ENCODE measurements at places on chromosomes 2 and 18.

DNA sequence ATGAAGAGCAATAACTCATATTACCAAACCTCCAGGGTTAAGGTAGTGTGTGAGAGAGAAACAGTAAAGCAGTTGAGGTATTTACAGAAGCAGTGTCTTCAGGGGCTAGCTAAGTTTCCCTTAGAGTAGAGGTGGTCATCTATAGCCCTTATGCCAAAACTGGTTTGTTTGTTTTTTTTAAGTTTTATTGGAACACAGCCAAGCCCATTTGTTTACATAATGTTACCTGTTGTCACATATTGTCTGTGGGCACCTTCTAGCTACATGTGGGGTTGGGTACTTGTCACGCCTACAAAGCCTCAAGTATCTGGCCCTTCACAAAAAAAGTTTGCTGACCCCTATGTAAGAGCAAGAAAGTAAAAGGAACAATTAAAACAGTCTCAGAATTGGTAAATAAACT lies 39.4 kb downstream of the ACTR2 start:
- DNase-seq: no peak

DNA sequence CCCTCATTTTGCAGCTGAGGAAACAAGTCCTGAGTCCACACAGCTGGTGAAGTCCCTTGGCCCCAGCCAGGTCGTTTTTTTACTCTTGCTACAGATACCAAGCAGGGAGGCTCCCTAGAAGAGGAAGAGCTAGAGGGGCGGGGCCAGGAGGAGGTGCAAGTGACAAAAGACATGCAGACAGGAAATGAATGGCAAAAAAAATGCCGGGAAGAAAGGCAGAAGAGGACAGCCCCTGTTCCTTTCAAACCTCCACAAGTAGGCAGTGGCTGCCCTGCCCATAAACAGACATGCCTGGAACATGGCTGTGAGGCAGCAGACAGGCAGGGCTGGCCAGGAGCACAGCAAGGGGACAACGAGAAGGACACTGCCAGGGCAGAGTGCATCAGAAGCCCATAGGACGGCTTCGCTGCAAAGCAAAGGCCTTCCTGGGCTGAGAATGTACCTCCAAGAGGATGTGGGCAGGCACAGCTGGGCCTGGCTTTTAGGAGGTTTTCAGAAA lies 108.7 kb downstream of the ZBTB7C start:
- no peak for DNase-seq

DNA sequence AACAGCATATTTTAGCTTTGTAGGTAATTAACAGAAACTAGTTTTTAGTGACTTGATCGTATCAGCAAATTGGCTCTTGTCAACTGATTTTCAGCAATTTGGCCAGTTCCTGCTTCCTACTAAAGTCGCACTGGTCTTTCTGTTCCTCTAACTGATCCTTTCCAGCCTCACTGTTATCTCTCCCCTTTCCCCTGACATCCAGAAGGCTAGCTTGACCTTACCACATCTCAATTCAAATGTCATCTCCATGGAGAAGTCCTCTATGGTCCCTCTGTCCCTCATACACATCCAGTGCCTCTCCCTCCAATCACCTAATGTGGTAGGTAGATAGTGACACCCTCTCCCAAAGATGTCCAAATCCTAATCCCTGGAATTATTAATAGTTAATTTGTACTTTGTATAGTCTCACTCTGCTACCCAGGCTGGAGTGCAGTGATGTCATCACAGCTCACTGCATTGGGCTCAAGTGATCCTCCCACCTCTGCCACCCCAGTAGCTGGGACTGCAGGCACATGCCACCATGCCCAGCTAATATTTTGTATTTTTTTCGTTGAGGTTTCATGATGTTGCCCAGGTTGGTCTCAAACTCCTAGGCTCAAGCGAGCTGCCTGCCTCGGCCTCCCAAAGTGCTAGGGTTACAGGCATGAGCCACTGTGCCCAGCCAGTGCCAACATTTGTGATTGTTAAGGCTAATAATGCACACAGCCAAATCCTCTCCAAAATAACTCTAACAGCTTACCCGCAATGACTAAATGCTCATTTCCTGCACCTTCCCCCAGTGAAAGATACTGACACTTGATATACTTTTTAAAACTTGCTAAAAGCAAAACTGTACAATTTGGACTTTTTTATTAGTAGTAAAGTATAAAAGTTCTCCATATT lies 16.9 kb downstream of the PSTPIP2 start:
- no peak for DNase-seq

DNA sequence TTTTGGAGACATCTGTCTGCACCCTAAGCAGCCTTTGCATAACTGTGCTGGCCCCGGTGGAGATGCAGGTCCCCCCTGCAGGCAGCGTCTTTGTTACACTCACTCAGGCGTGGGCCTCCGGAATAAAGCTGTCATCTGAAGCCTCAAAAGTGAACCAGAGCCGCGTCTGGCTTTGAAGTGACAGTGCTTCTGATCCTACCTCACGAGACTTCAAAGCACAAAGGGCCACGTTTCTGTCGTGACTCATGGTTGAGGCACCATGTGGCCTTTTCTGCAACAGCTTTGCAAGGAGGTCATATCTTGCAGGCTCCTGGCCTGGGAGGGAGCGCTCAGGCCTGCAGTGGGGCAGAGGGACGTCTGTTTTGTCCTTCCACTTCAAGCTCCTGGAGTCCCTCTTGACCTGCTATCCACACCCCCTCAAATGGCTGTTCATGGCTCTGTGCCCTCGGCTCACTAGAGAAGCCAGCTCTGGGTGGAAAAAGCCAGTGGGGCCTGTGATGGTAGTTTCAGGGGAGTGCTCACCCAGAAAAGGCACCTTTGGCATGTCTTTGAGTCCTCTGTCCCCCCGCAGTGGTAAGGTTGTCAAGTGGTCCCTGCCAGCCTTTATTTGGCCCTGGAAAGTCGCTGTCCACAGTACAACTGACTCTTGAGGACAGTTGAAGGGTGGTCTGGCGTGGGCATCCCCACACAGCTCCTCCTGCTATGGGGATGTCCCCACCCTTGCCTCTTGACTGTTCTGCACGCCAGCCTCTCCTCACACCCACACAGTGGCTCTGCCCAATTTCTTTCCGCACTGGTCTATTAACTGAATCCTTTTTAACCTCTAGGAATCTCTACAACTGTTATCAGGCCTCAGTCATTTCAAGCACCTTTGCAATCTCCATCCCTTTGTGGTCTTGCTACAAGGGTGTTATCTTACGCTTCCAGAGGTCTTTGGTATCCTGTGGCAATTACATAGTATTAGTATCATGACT lies 19.3 kb downstream of the GPR55 start:
- no peak for DNase-seq

DNA sequence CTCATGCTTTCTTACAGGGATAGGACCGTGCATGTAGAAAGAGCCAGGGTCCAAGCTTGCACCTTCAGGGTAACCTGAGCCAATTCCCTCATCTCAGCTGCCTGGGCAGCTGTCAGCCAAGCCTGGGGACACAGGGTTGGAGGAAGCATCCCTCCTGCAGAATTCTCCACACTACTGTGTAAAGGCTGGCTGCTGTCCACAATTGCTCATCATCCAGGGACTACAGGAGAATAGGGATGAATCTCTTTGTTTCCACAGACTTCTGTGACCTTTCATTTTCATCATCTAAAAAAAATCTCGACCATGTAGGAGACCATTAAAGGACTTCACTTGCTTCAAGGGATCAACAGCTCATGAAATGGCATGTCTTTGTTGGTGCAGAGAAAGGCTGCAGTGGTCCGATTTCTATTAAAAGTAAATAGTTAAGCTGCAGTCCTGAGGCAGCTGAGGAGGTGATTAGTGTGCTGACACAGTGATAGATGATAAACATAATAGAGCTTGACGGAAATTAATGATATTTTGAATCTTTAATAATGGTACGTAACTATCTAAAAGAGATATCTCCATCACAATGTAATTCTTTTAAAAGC lies 74.4 kb upstream of the COPS8 start:
- DNase-seq: no peak

- DNase-seq: no peak
Measured at GRCh38 chr2:195648787-195649186, 8.2 kb upstream of the SLC39A10 start.

DNA sequence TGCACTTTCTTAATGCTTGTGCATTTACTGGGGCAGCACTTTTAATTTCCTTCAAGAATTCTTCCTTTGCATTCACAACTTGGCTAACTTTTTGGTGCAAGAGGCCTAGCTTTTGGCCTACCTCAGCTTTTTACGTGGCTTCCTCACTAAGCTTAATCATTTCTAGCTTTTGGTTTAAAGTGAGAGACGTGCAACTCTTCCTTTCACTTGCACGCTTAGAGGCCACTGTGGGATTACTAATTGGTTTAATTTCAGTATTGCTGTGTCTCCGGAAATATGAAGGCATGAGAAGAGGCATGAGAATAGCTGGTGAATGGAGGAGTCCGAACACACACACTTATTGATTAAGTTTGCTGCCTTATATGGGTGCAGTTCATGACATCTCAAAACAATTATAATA lies 354.1 kb downstream of the DLGAP1 start:
- no peak for DNase-seq

GRCh38 chr18:8696749-8697211 lies 8.6 kb upstream of the MTCL1 start:
- peak; percentile 69 for DNase-seq

DNA sequence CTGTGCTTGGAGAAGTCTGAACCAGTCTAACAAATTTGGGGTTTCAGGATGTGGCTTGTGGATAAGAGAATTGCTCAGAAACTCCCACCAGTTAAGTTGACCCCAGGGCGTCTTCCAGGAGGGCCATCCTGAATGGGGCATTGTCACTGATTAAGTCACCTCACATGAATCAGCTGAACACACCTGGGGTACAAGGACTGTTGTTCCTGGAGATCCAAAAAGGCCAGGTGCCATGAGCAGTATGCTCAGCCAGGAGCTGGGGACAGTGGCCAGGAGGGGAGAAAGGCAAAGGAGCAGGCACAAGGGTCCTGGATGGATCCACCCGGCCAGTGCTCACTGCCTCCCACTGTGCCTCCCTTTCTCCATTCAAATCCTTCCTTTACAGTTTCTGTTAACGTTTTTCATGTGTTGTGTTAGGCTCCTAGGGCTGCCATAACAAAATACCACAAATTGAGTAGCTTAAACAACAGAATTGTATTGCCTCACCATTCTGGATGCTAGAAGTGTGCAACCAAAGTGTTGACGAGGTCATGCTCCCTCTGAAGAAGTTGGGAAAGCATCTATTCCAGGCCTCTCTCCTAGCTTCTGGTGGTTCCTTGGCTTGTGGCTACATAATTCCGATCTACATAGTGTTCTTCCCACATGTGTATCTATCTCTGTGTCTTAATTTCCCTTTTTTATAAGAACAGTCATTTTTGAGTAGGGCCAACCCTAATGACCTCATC lies 33.4 kb downstream of the TRABD2A start:
- DNase-seq: no peak

- DNase-seq: no peak
Measured at GRCh38 chr2:177767768-177768167, 304.8 kb downstream of the PDE11A start.

- no peak for DNase-seq
Measured at GRCh38 chr2:120317916-120318315, 28.0 kb upstream of the INHBB start.

DNA sequence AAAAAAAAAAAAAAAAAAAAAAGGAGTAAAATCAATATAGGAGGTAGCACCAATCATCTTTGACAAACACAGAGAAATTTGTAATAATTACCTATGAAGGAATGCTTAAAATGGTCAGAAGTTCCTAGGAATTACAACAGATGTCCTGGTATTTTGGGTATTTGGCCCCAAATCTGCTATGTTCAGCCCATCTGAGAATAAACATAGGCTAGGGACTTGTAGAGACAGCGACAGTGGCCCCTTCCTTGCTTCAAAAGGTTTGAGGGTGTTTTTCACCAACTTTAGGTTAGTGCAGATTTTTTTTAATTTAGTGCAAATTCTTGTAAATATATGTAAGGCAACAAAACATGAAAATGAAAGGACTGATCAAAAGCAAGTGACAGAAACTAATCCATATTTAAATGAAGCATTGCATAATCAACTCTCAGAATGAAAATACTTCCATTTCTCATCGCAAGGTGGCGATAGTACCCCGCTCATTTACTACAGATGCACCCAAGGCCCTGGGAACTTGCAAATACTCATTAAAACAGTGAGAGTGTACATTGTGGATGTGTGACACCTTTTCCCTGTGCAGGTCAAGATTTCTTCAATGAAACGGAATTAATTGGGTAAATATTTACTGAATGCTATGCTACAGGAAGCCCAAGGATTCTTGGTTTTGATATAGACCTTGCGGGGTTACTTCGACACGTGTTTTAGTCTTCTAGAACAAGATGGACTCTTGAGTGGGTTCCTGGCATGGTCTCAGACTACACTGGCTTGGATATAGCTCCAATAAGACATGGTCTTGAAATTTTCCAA lies 44.6 kb downstream of the FAM124B start:
- DNase-seq: peak; percentile 56

- DNase-seq: no peak
Measured at GRCh38 chr2:20985062-20985461, 58.8 kb downstream of the APOB start.

GRCh38 chr2:27369471-27370025 lies 590 bp downstream of the EIF2B4 start:
- peak; percentile 62 for DNase-seq

DNA sequence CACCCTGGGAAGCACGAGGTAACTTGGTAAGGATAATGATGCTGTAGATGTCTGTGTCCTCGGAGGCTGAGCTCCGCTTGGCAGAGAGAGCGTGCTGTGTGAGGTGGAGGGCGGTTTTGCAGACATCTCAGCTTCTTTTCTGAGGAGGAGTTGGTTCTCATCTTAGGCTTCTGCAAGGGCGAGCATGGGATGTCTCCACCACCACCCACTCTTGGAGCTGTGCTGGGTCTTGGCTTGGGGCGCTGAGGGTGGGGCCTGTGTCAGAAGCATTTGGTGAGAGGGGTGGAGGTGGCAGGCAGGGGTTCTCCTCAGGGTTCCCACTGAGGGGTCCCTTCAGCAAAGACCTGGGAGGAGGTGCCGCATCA lies 9.2 kb downstream of the OXER1 start:
- no peak for DNase-seq

DNA sequence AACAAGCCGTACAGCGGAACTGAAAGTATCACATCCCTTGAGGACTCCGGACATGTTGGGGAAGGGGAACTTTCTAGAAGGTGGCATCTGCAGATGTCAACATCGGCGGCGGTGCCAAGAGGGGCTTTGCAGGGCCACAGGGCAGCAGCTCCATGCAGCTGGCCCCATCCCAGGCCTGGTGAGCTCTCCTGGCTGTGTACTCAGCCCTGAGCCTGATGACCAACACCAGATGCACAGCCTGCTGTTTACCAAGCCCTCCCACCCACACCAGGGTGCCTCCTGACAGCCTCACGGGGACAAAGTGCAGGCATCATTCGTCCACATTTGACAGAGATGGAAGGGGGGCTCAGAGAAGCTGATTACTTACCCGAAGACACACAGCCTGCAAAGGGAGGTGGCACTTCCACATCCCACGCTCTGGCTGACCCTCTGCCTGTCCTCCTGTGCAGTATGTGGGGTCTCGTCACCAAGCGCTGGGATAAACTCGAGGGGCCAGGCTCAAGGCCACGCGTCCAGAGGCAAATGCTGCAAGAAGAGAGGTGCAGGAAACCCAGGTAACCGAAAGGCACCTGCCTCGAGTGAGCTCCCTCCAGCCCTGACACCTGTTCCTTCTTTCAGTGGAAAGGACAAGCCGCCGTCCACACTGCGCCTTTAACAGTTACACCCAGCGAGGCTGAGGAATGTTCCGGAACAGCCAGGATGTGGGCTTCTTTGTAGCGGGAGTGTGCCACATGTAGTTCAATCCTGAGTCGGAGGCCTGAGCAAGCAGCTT lies 69.0 kb upstream of the ASAP2 start:
- DNase-seq: no peak
